ENCODE measurements at places on chromosomes 11 and 22.

- no peak for DNase-seq
Measured at GRCh38 chr11:2775083-2775625, 75.4 kb upstream of the KCNQ1OT1 start.

DNA sequence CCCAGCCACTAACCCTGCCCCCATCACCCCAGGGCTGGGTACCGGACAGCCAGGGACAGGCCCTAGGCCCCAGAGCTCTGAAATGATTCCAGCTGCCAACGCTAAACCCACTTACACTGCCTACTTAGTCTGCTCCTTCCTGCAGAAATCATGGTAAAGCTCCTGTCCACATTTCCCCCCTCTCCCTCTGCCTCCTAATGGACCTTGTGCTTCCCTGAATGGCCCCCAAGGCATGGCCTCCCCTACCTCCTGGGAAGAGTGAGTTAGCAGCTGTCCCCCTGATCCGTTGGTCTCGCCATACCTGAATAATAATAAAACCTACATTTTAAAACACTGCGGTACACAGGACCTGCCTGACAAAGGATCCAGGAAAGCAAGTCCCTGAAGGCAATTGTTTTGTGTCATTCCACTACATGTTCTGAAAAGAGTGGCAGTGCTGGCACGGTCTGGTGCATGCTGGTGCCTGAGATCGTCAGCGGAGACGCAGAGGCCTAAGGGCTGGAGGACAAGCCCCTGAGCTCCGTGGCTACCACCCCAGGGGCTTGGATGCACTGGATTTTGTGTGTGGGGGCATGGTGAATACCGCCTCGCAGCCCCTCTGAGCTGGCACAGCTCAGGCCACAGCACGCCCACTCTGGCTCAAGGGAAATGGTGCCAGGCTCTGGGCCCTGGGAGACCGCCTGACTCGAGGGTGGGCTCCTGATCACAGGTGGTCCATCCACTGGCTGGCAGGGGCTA, 186.3 kb downstream of the CTTN start:
- no peak for DNase-seq

- no peak for DNase-seq
Measured at GRCh38 chr11:117826190-117826570, 1.6 kb upstream of the FXYD2 start.

DNA sequence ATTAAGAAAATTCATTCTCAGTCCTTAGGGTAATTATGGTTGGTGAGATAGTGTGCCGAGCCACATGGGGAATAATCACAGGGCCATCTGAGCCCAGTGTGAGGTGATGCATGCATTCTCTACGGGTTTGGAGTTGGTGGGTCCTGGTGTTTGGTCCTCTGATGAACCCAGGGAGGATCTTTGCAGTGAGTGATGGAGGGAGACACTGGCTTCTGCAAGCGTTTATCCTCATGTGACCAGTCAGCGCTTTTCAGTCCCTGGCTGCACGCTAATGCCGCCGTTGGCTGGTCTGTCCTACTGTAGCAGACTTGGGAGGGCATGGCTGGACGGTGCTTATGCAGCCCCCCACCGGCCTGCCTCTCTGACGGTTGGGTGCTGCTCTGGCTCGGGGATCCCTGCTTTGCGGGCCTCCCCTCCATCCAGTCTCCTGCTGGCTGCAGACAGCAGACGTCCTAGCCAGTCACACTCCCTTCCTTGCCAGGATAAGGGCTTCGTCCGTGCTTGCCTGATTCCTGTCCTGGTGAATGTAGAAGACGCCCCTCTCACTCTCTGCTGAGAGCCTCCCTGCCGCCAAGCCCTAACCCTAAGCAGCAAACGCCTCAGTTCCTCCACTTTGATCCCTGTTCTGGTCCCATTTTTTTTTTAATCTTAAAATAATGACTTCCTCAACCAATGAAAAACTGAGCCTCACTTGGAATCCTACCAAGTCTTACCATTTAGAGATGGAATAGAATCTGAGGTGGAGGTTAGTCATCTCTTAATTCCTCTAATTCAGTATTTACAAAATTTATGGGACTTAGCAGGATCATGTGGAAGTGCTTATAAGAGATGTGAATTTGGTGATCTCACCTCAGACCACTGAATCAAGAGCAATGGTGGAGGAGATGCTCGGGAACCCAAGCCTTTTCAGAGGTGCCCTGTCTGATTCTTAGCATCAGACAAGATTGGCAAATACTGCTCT, 143.7 kb upstream of the SORL1-AS1 start:
- no peak for DNase-seq

GRCh38 chr11:75163921-75164849, 13.3 kb downstream of the SLCO2B1 start:
- DNase-seq = no peak

GRCh38 chr22:38295863-38296262, 21.4 kb downstream of the CSNK1E start:
- DNase-seq = no peak

DNA sequence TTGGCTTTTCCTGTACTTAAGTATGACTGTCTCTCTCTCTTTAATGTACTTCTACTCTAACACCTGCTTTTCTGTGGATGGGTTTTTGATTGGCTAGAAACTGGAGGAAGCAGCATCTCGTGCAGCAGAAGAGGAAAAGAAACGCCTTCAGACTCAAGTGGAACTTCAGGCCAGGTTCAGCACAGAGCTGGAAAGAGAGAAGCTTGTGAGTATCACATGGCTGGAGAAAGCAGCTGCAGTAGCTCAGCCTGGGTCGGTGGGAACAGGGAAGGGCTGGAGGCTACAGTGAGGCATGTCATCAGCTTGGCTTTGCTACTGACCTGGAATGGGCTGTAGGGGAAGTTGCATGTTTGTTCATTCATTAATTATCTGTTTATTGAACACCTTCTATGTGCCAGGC, 74.2 kb downstream of the SWAP70 start:
- no peak for DNase-seq

GRCh38 chr11:84853841-84854497, 773.2 kb downstream of the DLG2 start:
- no peak for DNase-seq

GRCh38 chr11:72141066-72141465, 5.5 kb downstream of the FOLR3 start:
- no peak for DNase-seq

DNA sequence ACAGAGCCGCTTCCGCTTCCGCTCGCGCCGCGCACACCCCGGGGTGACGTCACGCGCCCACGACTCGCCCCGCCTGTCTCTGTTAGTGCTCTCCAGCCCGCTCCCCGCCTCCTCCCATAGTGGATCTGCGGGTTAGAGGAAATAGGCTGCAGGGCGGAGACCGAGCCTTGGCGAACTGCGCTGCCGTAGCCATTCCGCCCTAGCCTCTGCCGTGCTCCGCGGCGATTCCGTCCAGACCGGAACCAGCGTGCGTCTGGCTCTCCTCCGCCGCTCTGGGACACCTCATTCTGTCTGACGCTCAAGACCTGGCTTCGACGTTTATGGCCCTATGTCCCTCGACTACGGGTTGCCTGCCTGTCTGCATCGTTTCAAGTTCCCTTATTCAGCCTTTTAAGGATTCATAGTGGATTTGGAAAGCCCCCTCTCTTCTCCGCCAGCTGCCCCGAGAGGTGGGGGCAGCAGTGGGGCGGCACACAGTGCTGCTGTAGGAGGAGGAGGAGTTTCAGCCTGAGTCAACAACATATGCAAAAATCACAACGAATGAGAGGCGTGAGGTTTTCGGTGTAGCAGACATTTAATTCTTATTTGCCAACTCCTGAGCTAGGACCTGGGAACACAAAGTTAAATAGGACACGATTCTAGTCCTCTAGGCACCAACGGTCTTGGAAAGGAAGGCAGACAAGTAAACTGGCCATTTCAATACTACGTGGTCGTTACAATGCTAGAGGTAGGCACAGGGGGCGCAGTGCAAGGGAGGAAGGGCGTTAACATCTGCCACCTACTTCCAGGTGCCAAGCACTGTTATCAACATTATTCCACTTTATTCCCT, at the start of gene TAF10:
Gene TAF10, minus strand, starts transcription at position 4 of the 829 bp plus-strand sequence. CDS start 27 bp downstream, outside the sequence.
- DNase-seq = peak; percentile 95

DNA sequence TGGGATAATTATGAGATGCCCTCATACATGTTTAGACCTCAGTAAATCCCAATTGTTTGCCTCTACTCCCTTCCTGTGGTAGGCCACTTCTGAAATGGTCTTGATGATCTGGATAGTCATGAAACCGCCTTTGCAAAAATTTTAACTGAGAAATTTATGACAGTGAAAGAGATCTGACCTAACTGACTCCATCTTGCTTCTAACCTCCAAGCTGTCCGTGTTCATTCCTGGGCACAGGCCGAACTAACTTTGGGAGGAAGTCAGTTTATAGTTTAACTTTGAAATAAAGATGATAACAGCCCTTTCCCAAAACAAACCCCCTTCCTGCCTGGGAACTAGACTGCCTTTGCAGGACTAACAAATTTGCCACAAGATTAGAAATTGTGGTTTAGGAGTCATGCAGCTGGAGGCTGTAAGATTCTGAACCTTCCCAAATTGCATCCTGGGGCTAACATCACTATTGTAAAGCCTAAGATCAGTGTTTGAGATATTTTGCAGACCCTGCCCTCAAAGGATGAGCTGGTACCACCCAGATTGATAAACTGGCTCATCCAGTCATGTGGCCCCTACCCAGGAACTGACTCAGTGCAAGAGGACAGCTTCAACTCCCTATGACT, 19.9 kb upstream of the CTR9 start:
- no peak for DNase-seq

DNA sequence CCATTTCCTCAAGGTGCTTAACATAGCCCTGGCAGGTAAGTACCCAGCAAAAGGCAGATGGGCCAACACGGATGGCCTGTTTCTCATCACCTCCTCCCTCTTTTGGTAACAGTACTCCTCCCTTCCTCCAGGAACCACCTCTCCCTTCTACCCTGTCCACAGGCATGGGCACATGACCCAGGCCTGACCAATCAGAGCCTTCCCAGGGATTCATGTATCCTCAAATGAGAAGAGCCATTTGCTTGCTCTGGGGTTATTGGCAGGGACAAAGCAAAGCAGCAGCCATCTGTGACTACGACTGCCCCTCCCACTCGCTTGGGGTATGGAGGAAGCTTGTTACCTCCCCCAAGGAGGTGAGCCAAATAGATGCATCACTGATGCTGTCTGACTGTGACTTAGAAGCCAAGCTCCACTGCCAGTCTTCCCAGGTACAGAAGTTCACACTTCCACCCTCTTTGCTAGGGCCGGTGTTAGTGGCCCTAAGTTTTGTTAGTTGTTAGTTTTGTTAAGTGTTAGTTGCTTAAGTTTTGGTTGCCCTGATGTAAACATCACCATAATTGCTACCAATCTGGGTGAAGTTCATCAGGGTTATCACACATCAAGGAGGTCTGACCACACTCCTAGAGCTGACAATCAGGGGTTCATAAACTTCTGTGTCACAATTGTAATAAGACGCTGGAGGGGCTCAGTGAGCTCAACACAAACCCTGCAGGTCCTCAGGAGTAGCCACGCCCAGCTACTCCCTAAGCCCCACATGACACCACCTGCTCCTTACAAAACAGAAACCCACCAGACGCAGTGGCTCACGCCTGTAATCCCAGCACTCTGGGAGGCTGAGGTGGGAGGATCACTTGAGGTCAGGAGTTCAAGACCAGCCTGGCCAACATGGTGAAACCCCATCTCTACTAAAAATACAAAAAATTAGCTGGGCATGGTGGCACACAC, 57.3 kb downstream of the ARFGAP3 start:
- DNase-seq = no peak

DNA sequence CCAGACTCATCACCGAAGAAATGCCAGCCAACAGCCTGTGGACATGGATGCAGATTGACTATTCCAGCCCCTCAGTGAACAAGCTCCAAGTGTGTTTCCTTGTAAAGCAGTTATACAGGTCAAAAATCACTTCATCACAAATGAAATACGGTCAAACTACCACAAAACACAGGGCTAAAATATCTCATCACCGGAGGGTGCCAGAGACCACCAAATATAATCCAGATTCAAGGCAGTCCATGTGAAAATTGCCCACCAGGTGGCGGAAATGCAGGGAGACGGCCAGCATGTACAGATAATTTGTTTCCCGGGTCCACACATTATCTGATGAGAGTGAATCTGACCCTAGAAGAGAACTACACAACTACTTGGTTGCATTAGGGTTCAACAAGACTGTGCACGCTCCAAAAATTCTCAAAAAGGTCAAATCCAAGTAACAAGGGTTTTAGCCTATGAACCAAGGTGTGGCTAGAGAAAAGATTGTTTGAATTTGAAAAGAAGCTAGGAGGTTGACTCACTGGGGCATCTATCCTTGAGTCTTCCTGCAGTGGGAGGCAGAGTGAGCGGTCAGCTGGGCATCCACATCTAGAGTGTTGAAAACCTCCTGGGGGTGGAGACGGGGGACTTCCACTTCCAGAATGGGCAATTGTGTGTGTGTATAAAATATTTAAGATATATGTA, 71.7 kb downstream of the IGLL5 start:
- peak; percentile 76 for DNase-seq

- DNase-seq = no peak
Measured at GRCh38 chr11:64035576-64035975, at the start of gene FLRT1. Gene FLRT1 (plus strand): TSS chr11:64035931. CDS start chr11:64116268, 80,337 bp downstream.

DNA sequence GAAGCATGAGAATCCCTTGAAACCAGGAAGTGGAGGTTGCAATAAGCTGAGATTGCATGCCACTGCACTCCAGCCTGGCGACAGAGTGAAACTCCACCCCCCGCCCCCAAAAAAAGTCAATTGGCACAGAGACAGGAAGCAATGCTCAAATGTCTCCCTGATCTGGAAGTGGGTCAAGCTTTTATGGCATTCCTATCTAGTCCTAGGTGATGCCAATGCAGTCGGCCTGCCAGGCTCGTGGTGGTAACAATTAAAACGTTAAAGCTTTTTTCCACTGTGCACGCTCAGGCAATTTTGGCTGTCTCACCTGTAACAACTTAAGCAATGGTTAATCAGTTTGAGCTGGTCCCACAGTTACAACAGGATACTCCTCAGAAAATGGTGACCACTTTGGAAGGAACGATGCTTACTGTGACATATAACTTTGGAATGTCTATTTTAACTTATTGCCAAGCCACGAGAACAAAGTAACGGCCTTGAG, 18.9 kb upstream of the PISD start:
- no peak for DNase-seq

DNA sequence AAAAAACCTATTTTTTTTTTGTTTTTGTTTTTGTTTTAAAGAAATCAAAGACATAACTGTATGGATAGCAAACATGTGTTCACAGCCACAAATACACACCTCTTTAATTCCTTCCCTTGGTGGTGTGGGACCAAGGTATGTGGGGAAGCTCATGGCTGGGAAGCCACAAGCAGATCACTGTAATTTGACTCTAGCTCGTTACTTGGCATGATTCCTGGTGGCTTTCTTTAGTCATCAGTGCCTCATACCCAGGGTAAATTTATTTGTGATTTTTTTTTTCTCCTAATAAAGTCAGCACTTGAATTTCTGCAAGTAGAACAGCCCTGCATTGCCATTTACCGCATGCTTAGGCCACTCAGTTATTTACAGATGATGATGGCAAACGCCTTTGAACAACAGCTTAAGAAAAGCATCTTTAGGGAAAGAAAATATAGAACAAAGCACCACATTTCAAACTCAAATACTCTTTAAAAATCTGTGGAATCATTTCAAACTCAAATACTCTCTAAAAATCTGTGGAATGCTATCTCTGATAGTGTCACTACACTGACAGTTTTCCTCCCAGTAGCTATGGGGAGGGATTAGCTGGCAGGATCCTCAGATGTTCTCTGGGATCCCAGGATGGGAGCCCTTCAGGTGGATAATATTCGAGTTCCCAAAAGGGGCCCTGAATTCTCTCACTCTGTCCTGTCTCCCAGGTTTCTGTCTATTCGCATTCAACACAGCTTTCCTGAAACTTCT, 687.2 kb downstream of the OPCML start:
- DNase-seq = no peak

Measured in CD4-positive, alpha-beta T cell treated with Interleukin-21 for 1 hour (primary cell).